ENCODE measurements at places on chromosomes 5 and 9.

DNA sequence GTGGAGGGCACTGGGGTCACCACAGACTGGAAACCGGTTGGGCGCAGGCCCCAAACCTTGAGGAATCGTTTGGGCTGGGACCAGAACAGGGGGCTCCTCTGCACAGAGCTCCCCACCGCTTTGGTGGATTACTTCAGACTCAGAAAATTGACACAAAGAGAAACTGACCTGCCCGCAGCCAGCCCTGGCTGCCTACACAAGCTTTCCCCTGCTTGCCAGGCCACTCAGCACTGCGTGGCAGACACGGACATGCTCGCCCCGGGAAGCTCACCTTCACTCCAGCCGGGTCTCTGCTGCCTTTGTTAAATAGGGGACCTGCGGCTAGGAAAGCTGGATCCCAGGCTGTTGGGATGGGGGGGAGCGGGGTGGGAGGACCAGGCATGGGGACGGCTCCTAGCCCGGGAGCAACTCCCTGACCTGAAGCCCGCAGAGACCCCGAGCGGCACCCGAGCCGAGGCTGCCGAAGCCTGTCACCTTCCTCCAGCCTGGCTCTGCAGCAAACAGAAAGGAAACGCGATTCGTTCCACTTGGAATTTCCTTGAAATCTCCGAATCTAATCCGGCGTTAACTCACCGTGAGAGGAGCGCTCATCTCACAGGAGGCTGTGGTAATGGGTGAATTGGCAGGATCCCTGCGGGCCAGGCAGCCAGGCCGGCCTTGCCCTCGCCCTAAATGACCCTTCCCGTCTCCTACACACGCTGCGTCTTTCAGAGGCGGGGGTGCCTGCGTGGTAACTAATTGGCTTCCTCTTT lies 8.8 kb downstream of the PAX5 start:
- DNase-seq = no peak

- no peak for DNase-seq
Measured at GRCh38 chr5:107555425-107556090, 115.2 kb downstream of the EFNA5 start.

DNA sequence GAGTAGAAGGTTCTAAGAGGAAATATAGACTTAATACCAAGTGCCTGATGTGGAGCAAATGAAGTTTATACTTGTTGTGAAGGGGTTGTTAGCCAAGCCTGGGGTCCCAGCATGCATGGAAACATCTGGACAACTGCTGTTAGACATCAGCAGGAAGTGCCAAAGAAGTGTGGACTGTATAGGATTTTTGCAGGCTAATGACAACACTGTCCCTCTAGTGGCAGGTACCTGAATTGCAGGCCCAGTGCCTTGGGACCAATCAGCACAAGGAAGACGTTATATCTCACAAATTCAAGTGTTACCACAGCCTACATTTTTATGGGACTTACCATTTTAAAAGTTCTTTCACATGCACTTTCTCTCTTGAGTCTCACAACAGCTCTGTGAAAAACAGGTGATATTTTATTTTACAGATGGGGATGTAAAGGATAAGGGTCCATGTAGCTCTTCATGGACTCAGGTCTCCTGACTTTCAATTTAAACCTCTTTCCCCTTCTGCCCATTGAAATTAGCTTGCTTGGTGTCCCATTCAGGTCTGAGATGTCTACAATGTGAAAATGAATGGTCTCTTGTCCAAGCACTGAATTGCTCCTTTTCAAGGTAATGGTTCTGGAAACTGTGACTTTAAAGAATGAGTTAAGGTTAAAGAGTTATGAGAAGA lies 89.0 kb upstream of the MAP1B start:
- no peak for DNase-seq

- no peak for DNase-seq
Measured at GRCh38 chr5:138351517-138351916, 968 bp upstream of the KDM3B start.

GRCh38 chr9:85715587-85715986 lies 26.2 kb downstream of the AGTPBP1 start:
- no peak for DNase-seq

DNA sequence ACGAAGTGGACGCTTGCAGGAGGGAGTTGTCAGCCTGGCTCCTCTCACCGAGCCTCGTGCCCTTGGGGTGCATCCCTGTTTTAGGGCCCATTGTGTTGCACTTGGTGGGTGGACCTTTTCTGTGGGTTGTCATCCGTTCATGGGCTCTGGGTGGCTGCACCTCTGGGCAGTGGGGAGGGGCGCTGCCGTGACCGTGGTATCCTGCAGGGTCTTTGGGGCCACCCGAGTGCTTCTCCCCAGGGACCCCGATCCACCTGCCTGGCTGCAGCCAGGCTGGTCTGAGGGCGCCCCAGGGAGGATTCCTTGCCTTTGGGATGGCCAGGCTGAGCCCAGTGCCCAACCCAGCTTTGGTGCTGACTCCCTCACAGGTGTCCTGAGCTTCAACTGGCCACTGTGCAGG lies 41.0 kb upstream of the UBAC1 start:
- DNase-seq = no peak

DNA sequence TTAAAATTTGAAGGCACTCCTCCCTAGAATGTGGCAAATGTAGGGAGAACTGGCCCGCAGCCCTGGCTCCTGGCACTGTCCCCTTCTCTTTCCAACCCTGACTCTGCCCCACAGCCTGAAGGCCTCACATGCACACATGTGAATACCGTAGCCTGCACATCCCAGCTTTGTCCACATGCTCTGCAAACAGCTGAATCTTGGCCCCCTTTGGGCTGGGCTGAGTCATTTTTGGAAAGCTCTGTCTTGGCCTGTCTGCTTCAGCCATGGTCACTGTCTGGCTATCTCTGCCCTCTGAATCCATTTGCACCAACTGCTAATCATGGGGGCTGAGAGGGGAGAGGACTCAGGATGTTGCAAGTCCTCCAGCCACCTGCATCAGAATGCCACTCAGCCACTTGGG lies 22.1 kb upstream of the GALNT10 start:
- no peak for DNase-seq

DNA sequence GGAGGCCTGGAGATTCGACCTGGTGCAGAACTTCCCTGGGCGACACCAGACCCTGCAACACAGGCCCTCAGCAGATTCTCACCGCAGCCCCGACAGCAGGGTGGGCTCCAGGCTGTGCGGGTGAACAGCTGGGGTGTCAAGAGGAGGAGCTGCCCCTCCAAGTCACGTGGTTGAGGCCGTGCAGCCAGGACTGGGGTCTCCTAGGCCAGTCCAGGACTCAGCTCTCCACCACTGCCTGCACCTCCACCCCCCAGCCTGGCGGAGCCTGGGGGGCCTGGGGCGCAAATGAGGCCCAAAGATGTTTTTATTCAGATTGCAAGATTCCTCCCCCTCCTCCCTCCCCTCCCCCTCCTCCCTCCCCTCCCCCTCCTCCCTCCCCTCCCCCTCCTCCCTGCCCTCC lies 9.2 kb upstream of the AGPAT2 start:
- DNase-seq = no peak

GRCh38 chr5:138065102-138065501 lies 18.7 kb upstream of the WNT8A start:
- no peak for DNase-seq

DNA sequence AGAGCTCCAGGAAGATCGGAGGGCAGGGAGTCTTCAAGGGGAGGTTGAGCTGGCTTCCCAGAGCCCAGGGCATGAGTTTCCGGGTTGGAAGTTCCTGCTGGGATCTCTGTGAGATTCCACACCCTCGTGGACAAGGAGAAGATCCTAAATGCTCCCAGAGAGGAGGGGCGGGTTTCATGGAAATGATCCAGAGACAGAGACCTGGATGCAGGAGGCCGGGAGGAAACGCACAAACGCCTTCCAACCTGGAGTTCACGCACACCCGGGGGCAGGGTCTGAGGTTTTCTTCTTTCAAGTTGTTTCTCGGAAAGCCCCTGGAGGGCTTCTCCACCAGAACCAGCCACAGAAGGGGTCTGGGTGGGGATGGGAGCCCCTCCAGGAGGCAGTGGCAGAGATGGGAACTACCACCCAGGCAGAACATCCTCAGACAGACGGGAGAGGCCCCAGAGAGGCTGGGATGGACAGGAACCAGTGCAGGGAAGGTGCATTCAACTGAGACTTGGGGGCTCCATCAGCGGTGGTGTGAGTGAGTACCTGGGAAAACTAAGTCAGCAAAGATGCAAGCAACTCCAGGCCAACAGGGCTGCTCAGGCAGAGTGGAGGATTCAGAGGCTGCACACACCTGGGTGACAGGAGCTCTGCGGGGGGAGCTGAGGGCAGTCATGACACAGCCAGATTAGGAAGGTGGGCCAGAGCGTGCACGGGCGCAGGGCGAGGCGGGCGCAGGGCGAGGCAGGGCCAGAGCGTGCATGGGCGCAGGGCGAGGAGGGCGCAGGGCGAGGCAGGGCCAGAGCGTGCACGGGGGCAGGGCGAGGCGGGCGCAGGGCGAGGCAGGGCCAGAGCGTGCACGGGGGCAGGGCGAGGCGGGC lies 52.1 kb upstream of the EXOC3 start:
- no peak for DNase-seq
